LoVo (cell line): ENCODE measurements at places on chromosomes 13 and 19.

DNA sequence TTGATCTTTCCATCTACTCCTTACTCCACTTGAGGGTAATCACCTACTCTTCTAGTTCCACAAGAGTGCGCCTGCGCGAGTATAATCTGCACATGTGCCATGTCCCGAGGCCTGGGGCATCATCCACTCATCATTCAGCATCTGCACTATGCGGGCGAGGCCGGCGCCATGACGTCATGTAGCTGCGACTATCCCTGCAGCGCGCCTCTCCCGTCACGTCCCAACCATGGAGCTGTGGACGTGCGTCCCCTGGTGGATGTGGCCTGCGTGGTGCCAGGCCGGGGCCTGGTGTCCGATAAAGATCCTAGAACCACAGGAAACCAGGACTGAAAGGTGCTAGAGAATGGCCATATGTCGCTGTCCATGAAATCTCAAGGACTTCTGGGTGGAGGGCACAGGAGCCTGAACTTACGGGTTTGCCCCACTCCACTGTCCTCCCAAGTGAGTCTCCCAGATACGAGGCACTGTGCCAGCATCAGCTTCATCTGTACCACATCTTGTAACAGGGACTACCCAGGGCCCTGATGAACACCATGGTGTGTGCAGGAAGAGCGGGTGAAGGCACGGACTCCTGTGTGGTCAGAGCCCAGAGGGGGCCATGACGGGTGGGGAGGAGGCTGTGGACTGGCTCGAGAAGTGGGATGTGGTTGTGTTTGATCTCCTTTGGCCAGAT is 2.7 kb upstream of the KLK2 start:
- DNase-seq = no peak

DNA sequence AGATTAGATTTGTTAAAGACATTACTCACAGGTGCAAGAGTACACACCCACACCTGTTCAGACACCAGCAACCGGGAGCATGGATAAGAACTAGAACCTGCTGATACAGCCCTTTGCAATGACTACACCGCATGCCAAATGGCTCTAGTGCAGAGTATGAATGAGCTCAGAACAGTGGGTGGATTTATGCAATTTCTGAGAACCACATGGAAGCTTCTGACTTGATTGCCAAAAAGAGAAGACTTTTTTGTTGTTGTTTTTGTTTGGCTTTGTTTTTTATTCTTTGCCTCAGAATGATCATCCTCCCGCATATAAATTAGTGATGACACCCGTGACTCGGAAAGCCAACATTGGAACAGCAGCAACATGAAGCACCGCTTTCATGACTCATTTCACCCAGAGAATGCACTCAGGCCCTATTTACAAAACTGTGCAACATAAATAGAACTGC is 77.4 kb upstream of the LRCH1 start:
- no peak for DNase-seq

DNA sequence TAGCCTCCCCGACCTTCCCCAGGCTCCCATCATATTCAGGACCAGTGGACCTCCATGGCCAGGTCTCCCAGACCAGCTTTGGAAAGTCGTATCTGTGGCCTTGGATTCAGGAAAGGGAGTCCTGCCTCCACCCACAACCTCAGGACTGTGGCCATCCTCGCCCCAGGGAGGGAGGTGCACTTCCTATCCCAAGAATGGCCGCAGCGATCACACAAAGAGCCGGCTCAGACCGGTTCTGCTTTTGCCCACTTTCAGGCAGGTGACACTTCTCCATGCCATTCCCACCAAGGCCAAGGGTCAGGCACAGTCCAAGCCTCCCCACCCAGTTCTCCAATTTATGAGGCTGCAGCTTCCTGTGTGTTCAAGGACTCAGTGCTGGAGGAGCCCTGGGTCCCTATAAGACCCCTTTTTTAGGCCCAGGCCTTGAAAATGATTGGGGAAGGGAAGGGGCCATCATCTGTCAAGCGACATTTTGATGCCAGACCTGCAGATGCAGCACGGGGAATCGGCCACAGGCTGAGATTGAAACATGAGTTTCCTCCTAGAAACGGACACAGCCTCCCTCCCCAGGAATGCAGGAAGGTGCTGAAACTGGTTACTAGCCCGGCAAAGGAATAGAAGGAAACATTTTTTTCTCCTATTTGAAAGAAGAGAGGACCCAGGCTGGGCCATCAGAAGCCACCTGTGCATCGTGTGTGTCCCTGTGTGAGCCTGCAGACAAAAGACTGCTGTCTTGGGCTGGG is 65.6 kb upstream of the USE1 start:
- DNase-seq = no peak

DNA sequence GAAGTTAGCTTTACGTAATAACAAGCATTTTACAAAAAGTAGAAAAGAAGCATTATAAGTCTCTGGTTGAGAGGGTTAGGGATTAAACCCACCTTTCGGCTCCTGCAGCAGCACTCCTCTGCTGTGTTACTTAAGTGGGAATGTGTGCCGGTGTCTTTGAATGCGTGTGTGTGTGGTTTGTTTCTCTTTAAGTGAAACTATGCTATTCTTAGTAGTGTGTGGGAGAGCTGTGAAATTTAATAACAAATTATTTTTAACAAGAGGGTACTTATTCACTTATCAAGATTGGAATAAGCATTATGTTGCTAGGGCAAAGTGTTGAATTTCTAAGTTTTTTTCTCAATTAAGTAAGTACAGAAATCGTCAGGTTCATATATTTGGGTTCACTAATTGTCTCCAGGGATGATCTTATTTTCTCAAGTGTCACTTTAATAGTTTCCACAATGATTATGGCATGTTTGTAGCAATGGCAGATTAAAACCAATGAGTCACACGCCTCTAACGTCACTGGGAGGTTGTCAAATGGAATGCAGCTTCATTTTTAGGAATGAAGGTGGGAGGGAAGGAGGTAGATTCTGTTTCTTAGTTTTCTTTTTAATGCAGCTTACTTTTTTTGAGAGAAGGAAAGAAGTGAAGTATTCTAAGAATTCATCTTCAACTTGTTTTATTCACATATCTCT is 151.3 kb downstream of the LMO7 start:
- DNase-seq = no peak

DNA sequence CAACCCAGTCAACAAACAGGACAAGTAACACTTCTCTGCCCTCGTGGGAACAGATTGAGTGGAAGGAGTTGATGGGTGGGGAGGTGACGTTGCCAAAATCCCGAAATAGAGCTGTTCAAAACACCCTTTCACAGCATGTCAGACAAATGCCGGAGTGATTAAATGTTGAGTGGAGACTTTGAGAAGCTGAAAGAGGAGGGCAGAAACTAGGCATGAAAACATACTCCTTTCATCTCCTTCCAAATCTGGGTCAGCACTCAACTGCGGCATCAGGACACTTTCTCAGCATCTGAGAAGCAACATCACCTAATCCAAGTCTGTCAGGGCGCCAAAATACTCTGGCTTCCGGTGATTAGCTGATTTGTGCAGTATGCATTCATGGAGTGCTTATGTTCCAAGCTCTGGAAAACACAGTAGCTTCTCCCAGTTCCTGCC is 51.5 kb upstream of the MRI1 start:
- no peak for DNase-seq

GRCh38 chr19:13396250-13397080 is 109.8 kb downstream of the CACNA1A start:
- DNase-seq = peak; percentile 5

DNA sequence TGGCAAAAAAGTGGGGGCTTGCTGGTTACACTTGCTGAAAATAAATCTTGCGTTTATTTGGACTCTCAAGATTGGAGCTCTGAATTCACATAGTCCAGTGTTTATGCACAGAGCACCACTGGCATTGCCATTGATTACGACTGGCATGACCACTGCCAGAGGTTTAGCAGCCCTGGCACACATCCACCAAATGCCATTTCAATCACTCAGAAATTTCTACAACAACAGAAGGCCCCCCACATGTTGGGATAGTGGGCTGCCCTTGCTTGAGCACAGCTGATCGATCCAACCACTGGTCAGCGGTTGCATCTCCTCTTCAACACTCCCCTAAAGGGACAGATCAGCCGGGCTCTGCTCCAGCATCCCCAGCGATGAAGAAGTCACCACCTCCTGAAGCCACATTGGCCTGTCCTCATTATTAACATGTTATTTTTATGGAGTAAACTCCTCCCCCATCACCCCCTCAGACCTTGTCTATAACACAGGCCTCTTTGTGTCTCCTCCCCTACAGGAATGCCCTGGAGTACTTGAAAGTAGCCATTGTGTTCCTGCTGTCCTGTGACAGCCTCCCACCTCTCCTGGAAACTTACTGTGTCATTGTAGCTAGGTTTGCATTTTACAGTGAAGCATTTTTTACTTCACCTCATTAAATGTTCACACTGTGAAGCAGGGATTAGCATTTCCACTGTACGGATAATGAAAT is 51.3 kb downstream of the CDADC1 start:
- no peak for DNase-seq

DNA sequence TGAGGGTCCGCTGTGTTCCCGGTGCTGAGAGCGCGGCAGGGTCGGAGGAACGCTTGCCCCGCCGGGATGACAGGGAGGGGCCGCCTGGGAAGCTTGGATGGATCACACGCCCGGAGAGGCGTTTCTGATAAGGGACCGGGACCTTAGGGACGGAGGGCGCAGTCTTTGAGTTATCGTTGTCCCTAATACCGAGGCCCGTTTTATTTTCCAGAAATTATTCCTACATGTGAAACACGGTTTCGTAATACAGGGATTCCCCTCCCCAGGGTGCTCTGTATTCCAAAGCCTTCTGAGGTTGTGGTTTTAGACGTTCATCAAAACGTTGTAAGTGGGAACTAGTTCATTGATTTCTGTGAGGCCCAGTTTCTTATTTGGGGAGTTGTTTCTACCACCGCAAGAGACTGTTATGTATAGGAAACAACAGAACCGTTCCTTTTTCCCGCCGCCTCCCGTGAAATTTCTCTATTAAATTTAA is 752 bp downstream of the PDCD5 start:
- DNase-seq = peak; percentile 12

DNA sequence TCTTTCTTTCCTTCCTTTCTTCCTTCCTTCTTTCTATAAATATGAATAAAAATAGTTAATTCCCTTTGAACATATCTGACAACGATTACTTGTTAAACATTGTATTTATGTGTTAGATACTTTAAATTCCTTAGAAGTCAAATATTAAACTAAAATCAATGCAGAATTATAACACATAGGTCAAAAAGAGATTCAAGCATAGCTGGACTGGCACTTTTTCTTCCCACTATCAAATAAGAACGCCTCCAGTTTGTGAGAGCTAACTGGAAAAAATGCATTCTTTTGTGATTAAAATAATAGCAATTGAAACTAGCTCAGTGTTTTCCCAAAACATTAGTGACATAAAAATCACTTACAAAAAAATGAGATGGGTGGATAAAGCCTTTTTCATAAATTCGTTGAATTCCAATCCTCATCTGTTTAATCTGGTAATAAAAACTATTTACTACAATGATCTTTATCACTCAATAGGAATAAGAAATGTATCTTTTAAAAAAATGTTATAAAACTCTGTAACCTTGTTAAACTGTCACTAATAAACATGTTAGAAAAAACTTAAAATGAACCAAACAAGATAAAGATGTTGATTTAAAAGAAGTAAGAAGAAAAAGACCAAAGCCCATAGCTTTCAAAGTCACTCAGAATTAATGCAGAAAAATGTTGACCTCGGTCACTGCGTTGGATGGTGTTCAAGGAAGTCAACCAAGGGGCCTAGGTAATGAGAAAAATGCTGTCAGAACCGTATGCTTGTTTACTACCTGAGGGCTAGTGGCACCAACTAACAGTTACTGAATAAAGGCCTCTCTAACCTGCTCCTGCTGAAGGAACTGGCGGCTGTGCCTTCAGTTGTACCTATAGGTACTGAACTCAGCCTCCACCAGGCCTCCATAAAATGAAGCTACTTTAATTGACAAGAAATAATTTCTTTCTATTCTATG is 1039.5 kb upstream of the SLC10A2 start:
- no peak for DNase-seq

DNA sequence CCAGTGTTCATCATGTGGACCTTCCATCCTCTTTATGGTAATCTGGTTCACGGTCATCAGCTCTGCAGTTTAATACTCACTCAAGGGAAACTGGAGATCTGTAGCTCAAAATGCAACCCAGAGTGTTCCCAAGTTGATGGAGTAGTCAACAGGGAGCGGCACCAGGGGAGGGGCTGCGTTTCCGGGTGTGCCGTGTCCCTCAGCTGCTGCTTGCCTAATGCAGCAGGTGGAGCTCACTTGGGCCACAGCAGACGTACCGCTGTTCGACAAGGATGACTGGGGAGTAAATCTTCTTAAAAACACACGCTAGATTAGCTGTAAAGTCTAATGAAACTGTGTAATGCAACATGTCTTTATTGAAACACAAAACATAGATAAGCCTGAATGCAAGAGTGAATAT is 81.1 kb downstream of the TNFSF13B start:
- no peak for DNase-seq

GRCh38 chr19:35346193-35347052 is 1.3 kb upstream of the FFAR1 start:
- no peak for DNase-seq

GRCh38 chr13:31950111-31950815 is 81.3 kb upstream of the FRY start:
- no peak for DNase-seq

GRCh38 chr13:106361621-106362020 is 173.8 kb downstream of the EFNB2 start:
- no peak for DNase-seq

DNA sequence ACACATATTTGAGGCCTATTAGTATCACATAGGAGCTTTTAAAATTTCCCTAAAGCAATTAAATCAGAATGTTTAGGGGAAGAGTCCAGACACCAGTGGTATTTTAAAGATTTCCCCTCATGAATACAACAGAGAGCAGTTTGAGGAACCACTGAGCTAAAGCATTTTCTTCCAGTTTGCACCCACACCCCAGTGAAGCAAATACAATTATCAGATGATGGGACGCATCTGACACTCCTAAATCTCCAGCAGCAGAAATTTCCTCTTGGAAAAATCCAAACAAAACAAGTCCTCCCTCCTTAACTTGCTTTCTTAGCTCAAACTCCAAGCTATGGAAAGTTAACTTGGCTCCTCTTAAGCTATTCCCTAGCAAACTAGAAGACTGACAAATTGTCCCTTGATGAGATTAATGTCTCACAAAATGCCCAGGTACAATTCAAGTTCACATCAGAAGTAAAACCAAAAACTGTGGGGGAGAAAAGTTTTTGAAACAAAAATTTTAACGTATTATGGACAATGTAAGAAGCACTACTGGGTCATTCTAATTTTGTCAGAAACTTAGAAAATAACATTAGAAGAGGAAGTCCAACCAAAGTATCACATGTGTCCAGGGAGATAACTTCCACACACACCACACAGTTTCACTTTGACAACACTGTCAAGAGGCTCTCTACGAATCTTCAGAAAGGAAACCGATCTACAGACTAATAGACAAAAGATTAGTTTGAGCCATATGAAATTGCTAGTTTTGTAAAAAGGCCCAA is 74.1 kb downstream of the ABCC4 start:
- no peak for DNase-seq

DNA sequence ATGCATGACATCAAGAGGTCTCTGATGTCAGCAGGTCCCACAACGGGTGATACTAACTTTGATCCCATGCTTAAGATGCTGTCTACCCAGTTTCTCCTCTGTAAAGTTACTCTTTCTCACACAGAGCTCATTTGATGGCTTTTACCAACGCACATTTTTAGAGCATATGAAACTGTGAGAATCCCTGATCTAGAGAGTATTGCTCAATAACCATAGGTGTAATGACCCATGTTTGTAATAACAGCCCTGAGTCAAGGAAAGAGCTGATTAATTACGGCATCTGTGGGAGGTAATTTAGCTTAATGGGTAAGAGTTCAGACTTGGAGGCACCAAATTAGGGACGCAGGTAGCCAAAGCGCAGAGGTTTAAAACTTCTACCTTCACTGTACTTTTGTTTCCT is 18.0 kb upstream of the IZUMO2 start:
- no peak for DNase-seq

GRCh38 chr13:91153372-91153771 is 194.1 kb upstream of the MIR17HG start:
- no peak for DNase-seq
